ENCODE measurements at places on chromosomes 3 and 15.

DNA sequence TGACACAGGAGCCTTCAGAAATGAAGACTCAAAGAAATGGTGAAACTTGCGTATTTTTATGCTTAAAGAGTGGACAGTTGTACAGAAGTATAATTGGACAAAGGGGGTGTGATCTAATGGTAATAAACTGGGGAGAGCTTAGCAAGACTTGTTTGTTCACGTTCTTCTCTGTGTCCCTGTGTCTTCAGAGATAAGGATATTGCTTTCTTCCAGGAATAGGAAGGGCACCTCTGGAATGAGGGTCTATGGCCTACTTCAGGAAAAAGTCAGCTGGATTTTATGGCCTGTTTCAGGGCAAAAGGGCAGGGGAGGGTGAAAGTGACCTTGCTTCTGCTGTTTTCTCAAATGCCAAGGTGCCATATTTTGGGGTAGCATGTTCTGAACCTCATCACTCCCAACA lies 4.5 kb upstream of the TOPAZ1 start:
- DNase-seq, result no peak

- DNase-seq, result no peak
These were observed 16.8 kb downstream of the PLA2G4B start for GRCh38 chr15:41855261-41855961.

DNA sequence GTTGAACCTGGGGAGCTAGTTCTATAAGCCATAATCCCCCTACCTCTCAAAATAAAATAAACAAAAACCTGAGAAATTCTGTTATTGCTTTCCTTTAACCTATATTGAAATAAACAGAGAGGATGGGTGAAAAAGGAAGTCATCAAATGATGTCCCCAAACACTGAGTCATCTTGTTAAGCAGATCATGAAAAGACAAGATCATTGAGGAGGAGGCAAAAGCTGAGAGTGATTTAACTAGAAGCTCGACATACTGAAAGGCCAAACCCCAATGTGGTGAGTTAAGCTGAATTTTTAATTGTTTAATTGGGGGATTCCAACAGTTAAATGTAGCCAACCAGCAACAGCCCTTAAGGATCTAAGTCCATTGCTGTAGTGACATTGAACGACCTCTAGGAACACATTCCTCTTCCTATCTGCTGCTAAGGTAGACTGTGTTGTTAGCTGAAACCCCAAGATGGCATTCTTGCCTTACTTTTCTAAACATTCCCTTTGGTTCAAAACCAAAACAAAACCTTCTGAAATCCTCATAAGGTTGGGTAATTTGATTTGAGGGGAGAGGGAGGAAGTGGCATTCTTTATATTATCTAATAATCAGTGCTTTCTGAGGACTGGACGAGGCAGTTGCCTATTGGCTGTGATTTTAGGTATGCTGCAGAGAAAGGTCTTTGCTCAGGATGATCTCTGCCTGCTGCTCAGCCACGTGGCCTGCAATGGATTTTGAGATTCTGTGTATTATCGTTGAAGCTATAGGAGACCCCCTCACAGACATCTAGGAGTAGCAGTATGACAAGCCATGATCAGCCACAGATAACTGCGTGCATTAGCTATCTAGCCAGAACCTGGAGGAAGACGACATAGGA lies 62.7 kb upstream of the BNIP2 start:
- DNase-seq, result peak; percentile 64

- no peak for DNase-seq
These were observed 6.3 kb downstream of the NR2F2 start for GRCh38 chr15:96336596-96337364.

DNA sequence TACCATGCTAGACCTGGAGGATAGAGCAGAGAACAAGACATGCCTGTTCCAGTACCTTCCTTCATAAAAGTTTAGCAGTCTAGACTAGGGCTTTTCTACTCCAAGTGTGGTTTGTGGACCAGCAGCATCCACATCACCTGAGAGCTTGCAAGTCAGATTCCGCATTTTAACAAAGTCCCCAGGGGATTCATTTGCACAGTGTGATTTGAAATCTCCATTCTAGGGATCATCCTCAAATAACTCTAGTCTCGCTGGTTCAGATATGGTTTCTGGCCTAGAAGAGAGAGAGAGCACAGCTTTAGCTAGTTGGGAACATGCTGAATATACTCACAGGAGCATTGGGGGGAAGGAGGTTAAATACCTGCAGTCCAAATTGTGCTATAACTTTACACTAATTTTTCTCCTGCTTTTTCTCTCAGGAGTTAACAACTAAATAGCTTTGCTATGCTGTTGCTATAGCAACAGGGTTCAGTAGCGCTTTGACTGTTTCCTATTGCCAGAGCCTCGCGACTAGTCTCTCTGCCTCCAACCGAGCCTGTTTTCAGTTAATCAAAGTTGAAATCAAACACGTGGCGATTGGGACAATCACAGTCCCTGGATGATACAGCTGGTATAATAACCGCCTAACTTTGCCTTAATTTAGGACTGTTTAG lies 64.0 kb upstream of the RASGRF1 start:
- no peak for DNase-seq

DNA sequence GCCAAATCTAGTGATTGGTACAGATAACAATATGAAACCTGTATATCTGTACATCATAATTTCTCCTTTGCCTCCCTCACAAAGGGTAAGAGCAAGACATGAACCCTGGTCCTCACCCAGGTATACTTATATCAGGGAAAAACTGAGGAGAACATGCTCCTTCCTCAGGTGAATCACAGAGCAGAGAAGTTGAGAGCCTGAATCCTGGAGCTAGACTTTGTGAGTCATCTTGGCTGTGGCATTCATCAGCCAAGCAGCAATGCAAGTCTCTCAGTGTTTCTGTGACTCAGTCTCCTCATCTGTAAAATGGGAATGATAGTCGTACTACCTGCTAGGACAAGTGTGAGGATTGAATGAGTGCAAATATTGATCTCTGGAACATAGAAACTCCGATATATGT lies 165.7 kb upstream of the ADAMTS9 start:
- DNase-seq, result no peak

DNA sequence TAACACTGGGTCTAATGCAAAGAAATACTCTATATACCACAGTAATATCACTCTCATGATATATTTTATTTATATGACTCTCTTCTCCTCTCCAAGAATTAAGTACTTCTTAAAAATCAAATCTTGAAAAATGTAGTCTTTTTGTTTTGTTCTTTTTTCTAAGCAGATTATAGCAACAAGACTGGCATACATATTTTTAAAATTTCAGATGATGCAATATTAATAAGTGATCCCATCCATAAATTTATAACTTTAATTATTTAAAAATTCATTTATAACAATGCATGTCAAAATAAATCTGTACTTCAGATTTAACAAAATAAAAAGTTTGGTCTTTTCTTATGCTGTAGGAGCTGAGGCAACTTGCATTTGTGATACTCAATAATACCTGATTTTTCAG lies 95.0 kb upstream of the NEDD4 start:
- no peak for DNase-seq

- no peak for DNase-seq
These were observed 23.2 kb downstream of the CD86 start for GRCh38 chr3:122078235-122078935.

DNA sequence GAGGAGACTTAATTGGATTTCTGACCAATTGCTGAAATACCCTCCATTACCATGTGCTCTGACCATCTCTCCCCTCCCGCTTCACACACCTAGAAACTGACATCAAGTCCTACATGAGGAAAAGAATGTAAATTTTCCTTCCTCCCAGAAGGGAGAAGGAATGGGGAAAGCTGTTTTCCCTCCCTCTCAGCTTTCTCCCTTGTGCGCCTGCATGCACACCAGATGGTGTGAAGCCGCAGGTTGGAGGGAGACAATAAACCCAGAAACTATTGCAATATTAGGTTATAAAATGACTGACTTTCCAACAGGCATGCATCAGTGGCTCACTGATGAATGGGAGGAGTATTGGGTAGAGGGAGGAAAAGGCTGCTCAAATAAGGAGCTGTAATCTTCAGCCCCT lies 50.9 kb downstream of the MB21D2 start:
- no peak for DNase-seq

GRCh38 chr3:37964146-37964545 lies 26.4 kb upstream of the VILL start:
- DNase-seq, result no peak

- no peak for DNase-seq
These were observed 331.0 kb downstream of the ZBTB20 start for GRCh38 chr3:114816052-114816451.

GRCh38 chr3:44072601-44073540 lies 168.8 kb upstream of the TOPAZ1 start:
- no peak for DNase-seq

- DNase-seq, result no peak
These were observed 138.4 kb downstream of the FAM43A start for GRCh38 chr3:194824100-194824499.

DNA sequence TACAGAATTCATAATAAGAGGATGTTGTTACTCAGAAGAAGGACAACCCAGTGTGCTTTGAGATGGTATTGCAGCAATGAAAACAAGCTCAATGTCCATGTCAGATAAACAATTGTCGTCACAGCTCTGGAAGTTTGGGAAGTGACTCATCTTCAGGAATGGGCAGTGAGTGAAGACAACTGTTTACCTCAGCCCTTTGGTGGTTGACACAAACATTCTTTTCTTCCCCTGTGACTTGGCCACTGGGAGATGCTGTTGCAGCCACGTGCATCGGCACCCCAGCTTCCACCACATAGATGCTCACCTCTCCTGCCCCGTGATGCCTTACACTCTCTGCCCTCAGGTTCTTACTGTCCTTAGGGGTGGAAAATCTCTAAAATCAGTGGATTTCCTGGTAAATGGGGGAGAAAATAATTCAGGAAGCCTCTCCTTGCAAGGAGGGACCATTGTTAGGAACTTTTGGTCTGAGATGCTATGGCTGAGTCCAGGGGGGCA lies 114.1 kb upstream of the GALNT15 start:
- DNase-seq, result peak; percentile 40

- DNase-seq, result no peak
These were observed 41.4 kb downstream of the CTDSPL2 start for GRCh38 chr15:44468709-44469385.

DNA sequence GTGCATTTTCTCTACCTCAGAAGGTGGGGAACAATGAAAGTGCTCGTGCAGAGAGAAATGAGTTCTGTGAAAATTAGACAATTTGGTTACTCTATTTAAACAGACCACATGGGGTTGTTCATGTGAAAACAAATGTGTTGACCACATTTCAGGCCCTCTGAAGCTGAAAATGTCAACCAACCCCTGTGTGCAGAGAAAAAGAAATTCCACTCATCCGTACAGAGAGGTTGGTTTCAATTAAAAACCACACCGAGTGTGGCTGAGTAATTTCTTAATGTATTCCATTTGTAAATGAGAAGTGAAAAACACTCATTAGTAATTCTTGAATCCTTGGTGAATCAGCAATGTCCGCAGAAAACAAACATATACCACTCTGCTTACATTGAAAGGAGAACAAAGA lies 46.9 kb upstream of the SLC7A14 start:
- no peak for DNase-seq

- no peak for DNase-seq
These were observed 220.2 kb downstream of the NTRK3 start for GRCh38 chr15:88036154-88036839.

DNA sequence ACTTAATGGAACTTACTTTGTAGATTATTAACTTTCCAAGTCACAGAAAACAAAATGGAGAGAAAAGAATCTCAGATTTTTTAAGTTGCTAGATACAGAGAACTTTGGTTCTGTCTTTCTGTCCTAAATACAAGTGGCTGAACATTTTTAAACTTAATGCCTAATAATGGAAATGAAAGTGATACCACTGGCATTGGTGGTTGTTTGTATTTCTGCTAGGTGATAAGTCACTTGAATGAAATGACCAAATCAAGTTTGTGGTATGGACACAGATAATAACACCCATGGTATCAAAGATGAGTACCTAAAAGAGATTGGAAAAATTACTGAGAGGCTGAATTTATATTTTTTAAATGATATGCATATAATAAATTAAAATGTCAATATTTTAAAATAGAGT lies 502.1 kb downstream of the CNTN6 start:
- DNase-seq, result no peak

- DNase-seq, result no peak
These were observed 23.9 kb downstream of the SLC6A6 start for GRCh38 chr3:14426305-14426620.

DNA sequence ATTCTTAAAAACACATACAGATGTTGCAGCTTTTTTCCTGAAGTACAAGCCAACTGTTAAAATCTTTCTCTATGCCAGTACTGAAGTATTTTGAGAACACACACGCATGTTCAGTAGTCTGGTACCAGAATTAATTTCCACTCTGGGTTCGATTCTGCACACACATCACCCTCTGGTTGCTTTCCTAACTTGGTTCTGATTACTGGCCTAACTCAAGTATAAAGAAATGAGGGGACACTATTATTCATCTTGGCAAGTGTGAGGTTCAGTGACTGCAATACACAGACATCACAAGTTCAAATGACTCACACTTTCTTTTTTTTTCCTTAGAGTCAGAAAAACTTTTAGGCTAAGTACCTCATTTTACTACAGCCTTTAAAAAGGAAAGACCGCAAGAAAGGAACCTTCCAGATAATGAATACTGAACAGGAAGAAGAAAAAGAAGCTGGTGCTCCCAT lies 37.4 kb upstream of the LDHAL6B start:
- no peak for DNase-seq

DNA sequence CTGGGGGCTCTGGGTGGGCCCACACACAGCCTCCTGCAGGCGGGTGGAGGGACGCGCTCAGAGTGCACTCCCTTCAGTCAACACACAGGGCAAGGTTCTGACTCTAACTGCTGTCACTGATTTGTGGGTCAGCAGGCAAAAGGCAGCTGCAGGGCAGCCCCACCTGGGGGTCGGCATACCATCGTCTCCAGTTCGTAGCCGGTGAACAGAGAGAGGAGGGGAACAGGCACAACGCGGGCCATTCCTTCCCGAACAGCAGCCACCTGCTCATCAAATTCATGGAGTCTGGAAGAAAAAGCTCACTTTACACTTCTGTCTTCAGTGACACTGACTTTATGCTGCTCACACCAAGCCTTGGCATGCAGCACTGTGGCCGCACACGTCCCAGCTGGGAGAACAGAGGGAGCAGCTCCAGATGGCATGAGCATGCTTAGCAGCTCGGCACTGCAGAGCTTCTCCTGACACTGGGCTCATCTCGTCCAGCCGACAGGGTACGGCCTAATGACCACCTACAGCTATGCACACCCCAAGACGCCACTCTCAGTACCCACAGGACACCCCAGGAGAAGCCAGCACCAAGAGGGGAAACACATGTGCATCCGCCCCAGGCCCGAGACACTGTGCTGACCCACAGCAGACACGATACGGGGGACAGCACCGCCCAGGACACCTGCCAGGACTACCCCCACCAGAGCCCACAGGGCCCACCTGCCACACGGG lies 14.4 kb upstream of the OCA2 start:
- DNase-seq, result no peak

GRCh38 chr3:50251220-50251619 lies 15.2 kb downstream of the GNAI2 start:
- no peak for DNase-seq

DNA sequence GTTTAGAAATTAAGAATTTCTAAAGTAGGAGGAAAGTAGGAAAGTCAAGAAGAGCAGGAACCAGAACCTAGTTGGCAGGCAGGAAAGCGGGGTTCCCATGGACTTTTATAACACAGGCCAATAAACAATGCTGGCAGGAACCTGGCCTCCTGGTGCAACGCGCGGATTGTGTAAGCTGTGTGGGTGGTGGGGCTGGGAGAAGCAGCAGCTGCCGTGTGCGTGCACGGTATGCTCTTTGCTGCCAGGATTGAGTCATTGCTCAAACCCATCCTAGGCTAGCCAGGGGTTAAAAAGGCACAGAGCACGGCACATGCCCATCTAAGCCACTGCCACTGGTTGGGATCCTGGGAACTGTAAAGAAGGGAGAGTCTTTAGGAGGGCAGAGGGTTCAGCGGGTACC lies 209.9 kb upstream of the RGMA start:
- no peak for DNase-seq

- DNase-seq, result no peak
These were observed 90.7 kb downstream of the NR2F2 start for GRCh38 chr15:96421178-96421601.
